ENCODE measurements at places on chromosomes 6 and 20.

GRCh38 chr6:28523241-28523622, 2.4 kb upstream of the GPX5 start:
- DNase-seq, result no peak

GRCh38 chr6:69390125-69390524, 406.7 kb downstream of the LMBRD1 start:
- DNase-seq, result no peak

- DNase-seq, result no peak
Measured at GRCh38 chr6:167089243-167090142, 33.4 kb upstream of the CCR6 start.

- DNase-seq, result no peak
Measured at GRCh38 chr6:32290886-32291450, 67.1 kb upstream of the NOTCH4 start.

DNA sequence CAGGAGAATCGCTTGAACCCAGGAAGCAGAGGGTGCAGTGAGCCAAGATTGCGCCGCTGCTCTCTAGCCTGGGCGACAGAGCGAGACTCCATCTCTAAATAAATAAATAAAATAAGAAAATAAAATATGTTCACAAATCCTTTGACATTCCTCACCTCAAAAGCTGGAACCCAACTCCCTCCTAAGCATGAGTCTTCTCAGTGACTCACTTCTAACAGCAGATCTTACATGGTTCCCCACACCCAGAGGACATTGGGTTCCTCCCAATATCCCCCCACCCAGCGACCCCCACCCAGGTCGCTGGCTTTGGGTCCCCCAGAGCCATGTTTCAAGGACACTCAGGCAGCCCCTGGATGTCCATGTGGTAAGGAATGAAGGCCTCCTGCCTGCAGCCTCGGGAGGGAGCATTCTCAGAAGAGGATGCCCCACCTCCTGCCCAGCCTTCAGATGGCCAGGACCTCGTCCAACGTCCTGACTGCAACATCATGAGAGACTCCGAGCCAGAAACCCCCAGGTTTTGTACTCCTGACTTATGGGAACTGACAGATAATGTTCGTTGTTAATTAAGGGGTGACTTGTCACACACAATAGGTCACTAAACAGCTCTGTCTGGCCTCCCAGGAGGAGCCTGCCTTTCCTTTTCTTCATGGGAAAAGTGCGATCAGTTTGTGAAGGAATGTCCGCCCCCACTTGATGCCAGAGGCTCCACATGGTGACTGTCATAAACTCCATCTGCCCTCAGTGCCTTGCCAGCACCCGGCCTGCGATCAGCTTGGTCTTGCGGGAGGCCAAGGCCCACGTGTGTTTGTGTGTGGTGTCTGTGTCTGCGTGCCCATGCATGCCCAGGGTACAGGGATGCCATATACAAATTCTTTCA, 10.1 kb upstream of the GMEB2 start:
- no peak for DNase-seq

- DNase-seq, result no peak
Measured at GRCh38 chr20:40493071-40493470, 196.0 kb downstream of the MAFB start.

- no peak for DNase-seq
Measured at GRCh38 chr6:43924222-43924702, 154.3 kb downstream of the VEGFA start.

- no peak for DNase-seq
Measured at GRCh38 chr6:73579851-73580246, 59.0 kb upstream of the EEF1A1 start.

- DNase-seq, result no peak
Measured at GRCh38 chr6:124963416-124963785, 1.2 kb downstream of the RNF217 start.
